H1 (cell line): ENCODE measurements at places on chromosomes 16 and 17.
A peak's percentile ranks its signal among the peaks of the same experiment; 100 is the strongest.

DNA sequence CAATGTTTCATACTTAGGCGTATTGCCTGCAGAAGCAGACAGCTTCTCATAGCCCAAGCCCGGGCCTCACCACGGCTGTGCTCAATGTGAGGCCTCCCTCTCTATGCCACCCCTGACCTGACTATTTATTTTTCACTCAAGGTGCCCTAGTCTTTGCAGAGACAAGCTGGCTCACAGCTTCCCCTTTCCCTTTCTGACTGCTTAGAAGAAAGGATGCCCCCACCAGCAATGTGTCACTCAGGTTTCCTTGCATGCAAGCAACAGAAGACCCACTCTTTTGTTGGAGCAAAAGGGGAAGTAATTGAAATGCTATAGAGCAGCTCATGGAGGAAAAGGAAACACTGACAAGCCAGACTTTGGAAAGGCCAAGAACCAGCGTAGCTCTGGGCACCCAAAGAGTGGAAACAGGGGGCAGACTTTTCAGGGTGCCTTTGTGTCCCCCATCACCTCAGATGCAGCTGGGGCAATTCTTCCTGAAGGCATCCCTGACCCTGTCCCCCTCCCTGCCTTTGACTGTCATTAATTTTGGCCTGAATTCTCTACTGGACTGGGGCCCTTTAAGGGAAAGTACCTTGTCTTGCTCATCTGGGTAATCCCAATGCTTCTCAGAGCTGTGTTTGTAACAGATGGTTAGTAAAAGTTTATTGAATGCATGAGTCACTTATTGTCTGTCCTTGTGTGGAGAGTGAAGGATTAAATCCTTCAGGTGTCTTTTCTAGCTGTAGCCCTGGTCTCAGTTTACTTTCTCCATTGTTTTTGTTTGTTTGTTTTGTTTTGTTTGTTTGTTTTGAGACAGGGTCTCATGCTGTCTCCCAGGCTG is 17.8 kb downstream of the RGS9 start:
- DNase-seq: no peak
- H3K4me1 ChIP-seq: 0 out of 2 replicates have a peak, but pooled peaks cover 2% of the 10 kb centered on the region
- H3K27ac ChIP-seq: no peak overlapping the region
- no peaks in the 10 kb centered on the region for H3K36me3 ChIP-seq
- H3K27me3 ChIP-seq: no peaks in the 10 kb centered on the region

GRCh38 chr17:48593126-48593829 is at the start of gene HOXB5:
TSS of gene HOXB5 (minus strand) at chr17:48593779. CDS start at chr17:48593682, 97 bp downstream.
- no peaks in the 10 kb centered on the region for H3K36me3 ChIP-seq
- H3K27ac ChIP-seq: no peak within 1 kb of the TSS
- H3K4me1 ChIP-seq: peaks cover 3% of the 10 kb centered on the region; the same call in 1 of the 2 replicates
- no peak within 1 kb of the TSS for H3K4me3 ChIP-seq

GRCh38 chr17:73623818-73624217 is 20.4 kb downstream of the SDK2 start:
- peaks cover 19% of the 10 kb centered on the region for H3K4me1 ChIP-seq
- no peak for DNase-seq
- no peaks in the 10 kb centered on the region for H3K36me3 ChIP-seq
- H3K27me3 ChIP-seq: no peaks in the 10 kb centered on the region
- no peak overlapping the region for H3K27ac ChIP-seq
- H3K4me3 ChIP-seq: no peak overlapping the region

DNA sequence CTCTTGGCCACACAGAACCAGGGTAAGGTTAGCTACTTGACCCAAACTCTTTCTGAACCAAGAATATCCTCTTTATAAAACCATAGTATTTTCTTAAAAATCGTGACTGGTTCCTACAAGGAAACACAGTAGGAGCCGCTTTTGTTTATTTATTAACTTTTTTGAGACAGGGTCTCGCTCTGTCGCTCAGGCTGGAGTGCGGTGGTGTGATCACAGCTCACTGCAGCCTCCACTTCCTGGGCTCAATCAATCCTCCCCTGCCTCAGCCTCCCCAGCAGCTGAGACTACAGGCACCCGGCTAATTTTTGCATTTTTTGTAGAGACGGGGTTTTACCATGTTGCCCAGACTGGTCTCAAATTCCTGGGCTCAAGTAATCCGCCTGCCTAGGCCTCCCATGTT is 14.7 kb upstream of the LITAF start:
- H3K4me3 ChIP-seq: no peak overlapping the region
- H3K27me3 ChIP-seq: no peaks in the 10 kb centered on the region
- H3K36me3 ChIP-seq: no peaks in the 10 kb centered on the region
- H3K4me1 ChIP-seq: peaks cover 10% of the 10 kb centered on the region
- no peak for DNase-seq

- DNase-seq: no peak
- H3K4me1 ChIP-seq: peaks cover 11% of the 10 kb centered on the region
- no peak overlapping the region for H3K4me3 ChIP-seq
- peaks cover 33% of the 10 kb centered on the region for H3K27me3 ChIP-seq
- H3K36me3 ChIP-seq: no peaks in the 10 kb centered on the region
Observed at GRCh38 chr16:1922357-1922756, 4.1 kb upstream of the HS3ST6 start.

DNA sequence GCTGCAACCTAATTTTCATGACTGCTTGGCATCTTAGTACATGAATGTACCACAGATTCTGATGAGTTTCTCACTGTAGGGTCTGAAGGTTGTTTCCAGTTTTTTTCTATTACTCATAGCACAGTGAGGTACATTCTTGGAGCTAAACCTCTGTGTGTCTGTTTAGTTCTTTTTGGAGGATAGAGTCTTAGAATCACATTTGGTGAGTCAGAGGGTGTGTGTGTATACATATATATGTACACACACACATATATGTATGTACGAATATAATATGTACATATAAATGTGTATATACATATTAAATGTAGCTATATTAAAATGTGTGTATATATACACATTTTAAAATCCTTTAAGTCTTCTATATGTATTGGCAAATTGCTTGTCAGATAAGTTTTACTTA is 72.9 kb downstream of the NTN1 start:
- H3K27ac ChIP-seq: no peak overlapping the region
- H3K27me3 ChIP-seq: no peaks in the 10 kb centered on the region
- no peak overlapping the region for H3K4me3 ChIP-seq
- H3K4me1 ChIP-seq: no peaks in the 10 kb centered on the region
- H3K36me3 ChIP-seq: no peaks in the 10 kb centered on the region

- H3K36me3 ChIP-seq: no peaks in the 10 kb centered on the region
- no peak for DNase-seq
- H3K27me3 ChIP-seq: no peaks in the 10 kb centered on the region
- H3K4me3 ChIP-seq: no peak overlapping the region
- peaks cover 4% of the 10 kb centered on the region; the same call in 1 of the 2 replicates for H3K4me1 ChIP-seq
Observed at GRCh38 chr16:65524231-65524630, 402.4 kb upstream of the CDH11 start.

- H3K4me3 ChIP-seq: no peak overlapping the region
- H3K4me1 ChIP-seq: no peaks in the 10 kb centered on the region
- no peak for DNase-seq
- no peaks in the 10 kb centered on the region for H3K36me3 ChIP-seq
- no peaks in the 10 kb centered on the region for H3K27me3 ChIP-seq
Observed at GRCh38 chr16:15952265-15952711, 2.9 kb downstream of the ABCC1 start.

GRCh38 chr17:65799869-65800268 is 238.4 kb upstream of the AXIN2 start:
- DNase-seq: no peak
- H3K27me3 ChIP-seq: no peaks in the 10 kb centered on the region
- no peaks in the 10 kb centered on the region for H3K36me3 ChIP-seq
- H3K27ac ChIP-seq: no peak overlapping the region

GRCh38 chr17:77471984-77472461 is 331.3 kb downstream of the SEC14L1 start:
- no peaks in the 10 kb centered on the region for H3K27me3 ChIP-seq
- no peak for DNase-seq
- H3K27ac ChIP-seq: peak overlapping the region; percentile 76
- no peak overlapping the region for H3K4me3 ChIP-seq
- H3K4me1 ChIP-seq: peaks cover 56% of the 10 kb centered on the region
- H3K36me3 ChIP-seq: peaks cover 6% of the 10 kb centered on the region

- no peaks in the 10 kb centered on the region for H3K36me3 ChIP-seq
- no peak overlapping the region for H3K4me3 ChIP-seq
Observed at GRCh38 chr16:59459806-59460205, 725.7 kb upstream of the GOT2 start.

GRCh38 chr17:34226011-34226743 is 28.9 kb upstream of the CCL2 start:
- H3K4me3 ChIP-seq: no peak overlapping the region
- no peaks in the 10 kb centered on the region for H3K36me3 ChIP-seq
- H3K27me3 ChIP-seq: no peaks in the 10 kb centered on the region
- no peaks in the 10 kb centered on the region for H3K4me1 ChIP-seq

DNA sequence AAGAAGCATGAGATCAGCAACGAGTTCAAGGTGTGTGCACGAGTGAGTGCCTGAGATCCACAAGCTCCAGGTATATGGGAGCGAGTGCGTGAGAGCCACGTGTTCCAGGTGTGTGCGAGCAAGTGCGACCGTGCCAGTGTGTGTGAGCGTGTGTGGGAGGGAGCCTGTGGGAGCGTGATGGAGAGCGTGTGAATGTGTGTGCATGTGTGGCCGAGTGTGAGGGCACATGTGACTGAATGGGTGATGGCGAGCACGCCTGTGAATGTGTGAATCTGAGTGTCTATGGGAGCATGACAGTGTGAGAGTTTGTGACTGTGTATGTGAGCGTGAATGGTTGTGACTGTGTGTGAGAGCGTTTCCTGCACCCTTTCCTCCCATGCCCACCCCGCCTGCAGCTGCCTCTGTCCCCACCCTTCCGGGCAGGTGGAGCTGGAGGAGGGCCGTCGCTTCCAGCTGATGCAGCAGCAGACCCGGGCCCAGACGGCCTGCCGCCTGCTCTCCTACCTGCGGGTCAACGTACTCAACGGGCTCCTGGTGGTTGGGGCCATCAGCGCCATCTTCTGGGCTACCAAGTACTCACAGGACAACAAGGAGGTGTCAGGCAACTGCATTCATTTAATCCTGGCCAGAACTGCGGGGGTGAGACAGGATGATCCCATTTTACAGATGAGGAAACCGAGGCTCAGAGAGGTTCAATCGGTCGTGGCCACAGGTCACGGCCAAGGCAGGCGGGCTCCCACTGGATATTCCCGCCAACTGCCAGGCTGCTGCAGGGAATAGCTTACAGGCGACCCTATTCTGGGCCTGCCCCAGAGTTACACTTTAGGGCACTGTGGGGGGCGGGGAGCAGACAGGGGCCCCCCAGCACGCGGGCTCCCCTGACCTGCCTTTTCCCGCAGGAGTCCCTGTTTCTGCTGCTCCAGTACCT is 3.7 kb downstream of the TMC8 start:
- peak; percentile 72 for DNase-seq
- peaks cover 26% of the 10 kb centered on the region for H3K27me3 ChIP-seq
- H3K4me3 ChIP-seq: no peak overlapping the region
- H3K36me3 ChIP-seq: no peaks in the 10 kb centered on the region
- H3K4me1 ChIP-seq: peaks cover 8% of the 10 kb centered on the region; the same call in 1 of the 2 replicates

DNA sequence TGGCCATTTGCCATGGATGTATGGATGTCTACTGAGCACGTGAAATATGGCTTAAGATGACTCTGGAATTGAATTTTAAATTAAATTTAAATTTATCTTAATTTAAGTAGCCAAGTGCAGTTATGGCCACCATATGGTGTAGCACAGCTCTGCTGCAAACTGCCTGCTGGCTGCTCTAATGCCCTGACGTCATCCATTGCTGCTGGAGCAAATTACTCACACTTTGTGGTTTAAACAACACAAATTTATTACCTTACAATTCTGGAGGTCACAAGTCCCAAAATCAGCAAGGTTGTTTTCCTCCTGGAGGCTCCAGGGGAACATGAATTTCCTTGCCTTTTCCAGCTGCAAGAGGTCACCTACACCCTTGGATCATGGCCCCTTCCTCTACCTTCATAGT is 679.3 kb upstream of the EEF2KMT start:
- H3K27ac ChIP-seq: no peak overlapping the region
- H3K27me3 ChIP-seq: no peaks in the 10 kb centered on the region
- no peak overlapping the region for H3K4me3 ChIP-seq
- H3K36me3 ChIP-seq: no peaks in the 10 kb centered on the region
- no peak for DNase-seq

DNA sequence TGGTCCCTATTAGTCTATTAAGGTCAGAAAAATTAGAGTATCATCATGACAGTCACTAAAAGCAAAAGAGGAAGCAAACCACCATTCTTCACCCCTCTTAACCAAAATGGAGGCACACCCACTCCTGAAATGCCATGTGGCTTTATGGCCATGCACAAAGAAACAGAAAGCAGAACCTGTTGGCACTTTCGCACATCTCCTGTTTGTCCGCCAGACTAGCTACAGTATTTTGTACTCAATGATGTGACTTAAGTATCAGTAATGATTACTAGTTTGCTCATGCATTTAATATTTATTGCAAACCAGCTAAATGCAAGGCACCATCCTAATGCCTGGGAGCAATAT is 70.2 kb upstream of the GNAO1 start:
- H3K36me3 ChIP-seq: no peaks in the 10 kb centered on the region
- H3K4me1 ChIP-seq: peaks cover 2% of the 10 kb centered on the region
- no peak for DNase-seq
- no peak overlapping the region for H3K27ac ChIP-seq

DNA sequence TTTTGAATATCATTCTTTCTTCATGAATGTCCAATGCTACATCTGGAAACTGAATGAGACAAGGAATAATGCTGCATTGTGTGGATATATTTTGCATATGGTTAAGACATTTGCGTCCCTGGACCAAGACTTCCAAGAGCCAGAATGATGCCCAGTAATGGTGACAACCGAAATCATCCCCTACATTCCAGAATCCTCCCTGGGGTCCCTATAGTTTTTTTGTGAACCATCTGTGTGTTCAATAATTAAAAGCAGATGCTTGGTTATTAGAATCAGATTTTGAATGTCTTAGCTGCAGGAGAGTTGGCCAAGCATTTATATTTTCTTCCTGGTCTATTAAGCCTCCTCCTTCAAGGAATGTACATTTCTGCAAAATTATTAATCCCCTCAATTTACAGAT is 426.7 kb upstream of the CDH8 start:
- H3K4me1 ChIP-seq: no peaks in the 10 kb centered on the region
- no peak for DNase-seq
- no peak overlapping the region for H3K27ac ChIP-seq
- H3K4me3 ChIP-seq: no peak overlapping the region
- H3K27me3 ChIP-seq: no peaks in the 10 kb centered on the region
- H3K36me3 ChIP-seq: no peaks in the 10 kb centered on the region

GRCh38 chr17:52148969-52149351 is 9.6 kb downstream of the CA10 start:
- no peaks in the 10 kb centered on the region for H3K36me3 ChIP-seq
- H3K27ac ChIP-seq: no peak overlapping the region
- H3K27me3 ChIP-seq: no peaks in the 10 kb centered on the region
- no peak overlapping the region for H3K4me3 ChIP-seq

GRCh38 chr16:24978370-24978914 is 36.7 kb downstream of the ARHGAP17 start:
- H3K36me3 ChIP-seq: peaks cover 3% of the 10 kb centered on the region
- H3K4me1 ChIP-seq: peaks cover 4% of the 10 kb centered on the region; the same call in 1 of the 2 replicates
- no peak for DNase-seq
- no peaks in the 10 kb centered on the region for H3K27me3 ChIP-seq

DNA sequence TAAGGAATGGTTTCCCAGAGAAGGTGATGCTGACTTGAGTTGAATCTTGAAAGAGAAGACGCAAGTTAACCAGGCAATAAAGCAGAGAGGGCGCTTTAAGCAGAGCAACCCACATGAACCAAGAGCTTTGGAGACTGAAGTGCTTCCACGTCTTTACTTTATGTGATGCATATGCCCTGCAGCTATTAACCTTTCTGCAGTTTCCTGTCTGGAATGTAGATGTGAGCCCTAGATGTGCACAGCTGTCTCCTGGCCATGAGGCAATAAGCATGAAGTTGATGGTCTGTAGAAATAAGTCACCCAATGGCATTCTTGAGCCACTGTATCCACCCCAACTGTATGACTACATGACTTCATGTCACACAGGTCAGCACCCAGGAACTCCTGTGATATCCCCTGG is 5.7 kb upstream of the CHST4 start:
- H3K4me1 ChIP-seq: peaks cover 3% of the 10 kb centered on the region; the same call in 1 of the 2 replicates
- H3K36me3 ChIP-seq: no peaks in the 10 kb centered on the region
- no peaks in the 10 kb centered on the region for H3K27me3 ChIP-seq
- H3K27ac ChIP-seq: no peak overlapping the region
